ENCODE measurements at places on chromosomes 1 and 21. TPM values are rescaled to one million over a fixed set of nuclear protein-coding genes. Genes with fewer than 3 reads are reported as not detected.

TLCD4 gene
- polyA plus RNA-seq = 14.2 TPM

SUMO3 gene
- 69.2 TPM for polyA plus RNA-seq

RHCE gene
- not detected for polyA plus RNA-seq

CD34 gene
- 0.05 TPM for polyA plus RNA-seq

GRCh38 chr21:27424601-27425000 is 457.7 kb upstream of the ADAMTS5 start:
- no peak for DNase-seq

- DNase-seq = no peak
Measured at GRCh38 chr1:40310983-40311642, 6.0 kb downstream of the COL9A2 start.

DNA sequence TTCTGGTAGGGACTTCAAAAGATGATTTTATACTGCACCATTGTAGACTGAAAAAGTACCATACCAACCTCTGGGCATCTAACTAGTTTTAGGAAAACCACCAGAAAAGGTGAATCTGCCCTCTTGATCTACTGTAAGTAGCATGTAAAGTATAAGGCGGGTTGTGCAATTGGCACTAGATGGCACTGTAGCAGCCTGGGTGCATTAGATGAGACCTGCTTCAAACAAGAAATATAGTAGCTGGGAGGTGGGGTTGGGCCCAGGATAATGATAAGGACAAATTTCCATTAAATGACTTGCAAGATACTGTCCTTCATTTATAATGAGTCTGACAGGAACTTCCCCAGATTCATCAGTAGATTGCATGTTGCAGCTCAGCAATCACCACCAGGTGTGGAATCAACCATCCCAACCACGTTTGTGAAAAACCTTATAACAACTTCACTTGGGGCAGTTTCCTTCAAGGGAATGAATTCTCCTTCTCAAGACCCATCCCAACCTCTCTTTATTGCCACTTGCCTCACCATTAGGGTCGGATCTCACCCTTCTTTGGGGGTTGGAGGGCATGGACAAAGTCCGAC is 37.3 kb upstream of the IL10 start:
- peak; percentile 44 for DNase-seq

GRCh38 chr1:234584926-234585325 is 25.1 kb downstream of the IRF2BP2 start:
- DNase-seq = no peak

GRCh38 chr1:210920716-210921694 is 212.9 kb downstream of the KCNH1 start:
- no peak for DNase-seq

GRCh38 chr1:97088391-97088790 is 366.8 kb downstream of the PTBP2 start:
- no peak for DNase-seq

CASQ1 gene
- not detected for polyA plus RNA-seq

GRCh38 chr1:33408093-33408436 is 22.8 kb downstream of the PHC2 start:
- no peak for DNase-seq

DNA sequence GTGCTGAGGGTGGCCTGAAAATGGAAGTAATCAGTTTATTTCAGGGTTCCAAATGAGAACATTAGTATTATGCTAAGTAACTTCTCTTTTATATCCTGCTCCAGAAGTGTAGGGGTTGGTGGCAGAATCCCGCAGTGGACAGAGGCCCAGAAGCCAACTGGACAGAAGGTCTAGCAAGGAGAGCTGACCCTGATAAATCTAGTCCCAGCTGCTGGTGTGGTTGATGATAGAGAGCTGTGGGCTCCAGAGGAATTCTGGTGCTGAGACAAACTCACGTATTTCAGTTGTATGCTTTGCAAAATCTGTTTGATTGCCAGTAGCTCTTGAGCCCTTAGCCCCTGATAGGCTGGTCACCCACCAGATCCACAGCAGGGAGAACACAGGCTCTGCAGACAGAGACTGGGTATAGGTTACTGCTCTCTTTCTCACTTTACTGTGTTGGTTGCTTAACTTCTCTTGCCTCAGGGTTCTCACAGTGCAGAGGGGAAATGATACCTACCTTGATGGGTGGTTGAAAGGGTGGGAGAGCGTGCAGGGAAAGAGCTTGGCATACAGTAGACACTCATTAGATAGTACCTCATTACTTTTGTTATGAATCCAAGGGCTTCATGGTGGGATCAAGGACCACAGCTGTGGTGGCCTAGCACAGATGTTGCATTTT is 29.6 kb upstream of the CACNA1E start:
- DNase-seq = no peak

DNA sequence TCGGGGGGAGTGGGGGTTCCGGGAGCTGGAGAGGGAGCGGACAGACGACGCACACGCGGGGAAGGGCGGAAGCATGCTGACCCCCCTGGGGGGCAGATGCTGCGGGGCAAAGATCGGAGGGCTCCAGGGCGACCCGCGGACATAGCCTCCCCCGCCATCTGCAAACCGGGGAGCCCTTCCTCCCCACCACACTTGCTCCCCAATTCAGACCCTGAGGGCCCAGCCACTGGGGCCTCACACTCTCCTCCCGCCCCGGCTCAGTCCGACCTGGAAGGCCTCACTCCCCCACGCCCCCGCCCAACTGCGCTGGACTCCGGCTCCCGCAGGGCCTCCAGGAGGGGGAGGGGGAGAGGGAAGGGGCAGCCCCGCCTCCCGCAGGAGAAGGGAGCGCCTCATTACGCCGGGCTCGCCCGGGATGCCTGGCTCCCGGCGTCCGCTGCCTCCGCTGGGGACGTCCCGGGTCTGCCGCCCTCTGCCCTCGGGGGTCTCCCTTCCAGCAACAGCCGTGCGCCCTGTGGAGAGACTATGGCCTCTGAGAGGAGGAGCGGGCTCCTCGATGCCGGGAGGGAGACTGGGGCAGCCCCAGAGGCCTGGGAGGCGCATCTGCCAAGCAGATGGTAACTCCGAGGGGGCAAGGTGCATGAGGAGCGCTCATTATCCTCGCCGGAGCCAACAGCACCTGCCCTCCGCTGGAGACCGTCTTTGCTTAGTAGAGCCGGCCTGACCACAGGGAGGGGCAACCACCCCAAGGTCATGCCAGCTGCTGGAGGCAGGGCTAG is 636 bp upstream of the CAMK2N1 start:
- DNase-seq = peak; percentile 75

DNA sequence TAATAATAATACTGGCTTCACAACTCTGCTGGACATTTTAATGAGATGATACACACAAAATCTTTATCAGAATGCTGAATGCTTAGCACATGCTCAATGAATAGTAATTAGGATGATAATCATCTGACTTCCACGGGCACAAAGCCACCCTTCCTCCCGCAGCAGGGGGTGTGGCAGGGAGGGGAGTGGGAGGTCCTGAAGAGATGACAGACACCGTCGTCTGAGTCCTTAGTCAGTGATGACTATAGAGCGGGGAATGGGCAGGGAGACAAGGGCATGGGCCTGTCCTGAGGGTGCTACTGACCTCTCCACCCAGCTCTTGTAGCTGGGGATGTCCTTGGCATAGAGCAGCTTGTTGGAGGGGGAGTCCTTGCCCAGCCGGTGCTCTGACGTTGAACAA is 117.6 kb upstream of the CD34 start:
- DNase-seq = no peak

GRCh38 chr1:66258404-66259105 is 275.4 kb upstream of the SGIP1 start:
- no peak for DNase-seq

SPRR2G gene
- polyA plus RNA-seq = not detected

SFN gene
- 114 TPM for polyA plus RNA-seq

GRCh38 chr1:94806441-94806871 is 13.7 kb upstream of the SLC44A3 start:
- no peak for DNase-seq

DNA sequence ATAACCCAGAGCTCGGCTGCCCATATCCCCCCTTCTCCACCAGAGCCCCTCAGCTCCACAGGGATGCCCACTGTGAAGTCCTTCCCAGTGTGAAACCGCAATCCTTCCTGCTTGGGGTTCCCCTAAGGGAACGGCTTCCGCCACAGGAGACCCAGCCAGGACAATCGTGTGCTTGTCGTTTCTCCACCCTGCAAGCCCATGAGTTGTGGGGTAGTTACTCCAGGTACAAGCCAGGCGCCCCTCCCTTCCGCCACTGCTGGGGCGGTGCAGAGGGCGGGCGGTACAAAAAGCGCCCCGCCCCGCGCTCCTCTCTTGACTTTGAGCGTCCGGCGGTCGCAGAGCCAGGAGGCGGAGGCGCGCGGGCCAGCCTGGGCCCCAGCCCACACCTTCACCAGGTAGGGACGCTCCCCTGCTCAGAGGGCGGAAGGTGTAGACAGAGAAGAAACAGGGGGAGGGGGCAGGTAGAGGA is at the start of gene TINAGL1:
Gene TINAGL1 (plus strand): TSS at position 315 of the 469 bp plus-strand sequence. CDS start 634 bp downstream, outside the sequence.
- no peak for DNase-seq

GRCh38 chr1:186188004-186188539 is 187.0 kb downstream of the TPR start:
- peak; percentile 73 for DNase-seq

DNA sequence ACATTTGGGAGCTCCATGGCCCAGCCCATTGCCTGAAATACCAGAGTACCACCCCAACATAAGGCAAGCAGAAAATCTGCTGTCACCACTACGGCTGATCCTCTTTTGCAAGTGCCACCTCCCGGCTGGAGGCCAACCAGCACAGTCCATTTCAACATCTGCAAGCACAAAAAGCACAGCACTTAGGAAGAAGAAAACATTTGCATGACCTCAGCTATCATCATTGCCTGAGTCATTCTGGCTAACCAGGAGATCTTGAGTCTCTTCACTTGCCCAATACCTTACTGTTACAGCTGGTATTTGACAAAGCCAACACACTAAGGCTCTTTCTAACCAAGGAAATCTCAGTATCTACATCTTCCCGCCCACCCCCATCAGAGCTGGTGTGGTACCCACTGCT is 55.9 kb downstream of the NEK7 start:
- peak; percentile 6 for DNase-seq

UCHL5 gene
- polyA plus RNA-seq = 53.0 TPM

- no peak for DNase-seq
Measured at GRCh38 chr1:166272851-166273250, 106.0 kb upstream of the FAM78B start.

- DNase-seq = no peak
Measured at GRCh38 chr1:206521127-206521526, 13.8 kb downstream of the RASSF5 start.

DNA sequence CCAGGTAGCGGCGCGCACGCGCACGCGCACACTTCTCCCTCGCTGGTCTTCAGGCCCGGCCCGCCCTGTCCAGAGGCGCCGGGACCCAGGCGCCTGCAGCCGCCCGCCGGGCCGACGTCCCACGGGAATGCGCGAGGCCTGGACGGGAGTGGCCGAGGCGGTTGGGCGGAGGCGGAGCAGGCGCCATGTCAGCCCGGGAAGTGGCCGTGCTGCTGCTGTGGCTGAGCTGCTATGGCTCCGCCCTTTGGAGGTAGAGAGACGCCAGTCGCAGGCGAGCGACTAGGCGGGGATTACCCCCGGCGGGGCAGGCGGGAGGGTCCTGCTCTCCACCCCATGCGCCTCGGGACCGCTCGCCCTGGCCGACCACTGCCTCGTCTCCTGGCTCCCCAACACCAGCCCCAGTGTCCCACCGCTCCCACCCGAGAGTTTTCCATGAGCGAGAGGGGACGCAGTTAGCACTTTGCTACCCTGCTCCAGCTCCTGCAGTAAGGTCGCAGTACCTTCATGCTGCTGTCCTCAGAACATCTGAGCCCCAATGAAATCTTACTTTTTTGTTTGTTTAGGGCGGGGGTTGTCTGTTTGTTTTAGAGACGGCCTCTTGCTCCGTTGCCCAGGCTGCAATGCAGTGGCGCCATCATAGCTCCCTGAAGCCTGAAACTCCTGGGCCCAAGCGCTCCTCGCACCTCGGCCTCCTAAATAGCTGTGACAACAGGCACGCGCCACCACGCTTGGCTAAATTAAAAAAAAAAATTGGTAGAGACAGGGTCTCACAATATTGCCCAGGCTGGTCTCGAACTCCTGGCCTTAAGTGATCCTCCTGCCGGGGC is at the start of gene CATSPERE:
Gene CATSPERE (plus strand): TSS at position 29 of the 827 bp plus-strand sequence. CDS start 157 bp downstream, at position 186.
- peak; percentile 94 for DNase-seq

DNA sequence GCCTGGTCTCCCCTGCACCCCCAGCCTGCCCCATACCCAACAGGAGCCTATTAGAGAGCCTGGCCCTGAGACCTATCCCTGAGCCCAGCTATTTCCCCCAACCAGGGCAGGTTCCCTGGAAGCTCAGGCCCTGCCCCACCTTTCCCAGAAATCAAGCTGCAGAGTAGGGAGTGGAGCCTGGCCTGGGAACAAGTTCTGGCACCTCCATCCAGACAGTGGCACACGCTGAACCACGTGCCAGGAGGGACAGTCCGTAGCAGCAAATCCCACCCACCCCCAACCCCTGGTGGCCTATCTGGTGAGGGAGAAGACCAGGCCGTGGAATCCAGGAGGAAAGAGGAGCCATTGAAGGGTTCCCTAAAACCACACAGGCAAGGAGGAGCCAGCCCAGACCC is 22.6 kb downstream of the TNNT2 start:
- no peak for DNase-seq

DNA sequence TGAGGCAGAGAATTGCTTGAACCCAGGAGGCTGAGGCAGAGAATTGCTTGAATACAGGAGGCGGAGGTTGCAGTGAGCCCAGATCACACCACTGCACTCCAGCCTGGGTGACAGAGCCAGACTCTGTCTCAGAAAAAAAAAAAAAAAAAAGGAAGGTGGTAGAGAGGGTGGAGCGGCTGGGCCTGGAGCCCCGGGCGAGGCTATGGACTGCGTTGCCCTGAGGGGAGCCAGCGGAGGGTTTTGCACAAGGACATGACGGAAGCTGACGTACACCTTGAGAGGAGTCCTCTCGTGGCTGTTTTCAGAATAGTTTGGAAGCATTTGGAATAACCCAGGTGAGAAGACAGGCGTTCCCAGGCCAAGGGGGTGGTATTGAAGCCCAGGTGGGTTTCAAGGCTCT is 6.9 kb upstream of the FBLIM1 start:
- DNase-seq = no peak

DNA sequence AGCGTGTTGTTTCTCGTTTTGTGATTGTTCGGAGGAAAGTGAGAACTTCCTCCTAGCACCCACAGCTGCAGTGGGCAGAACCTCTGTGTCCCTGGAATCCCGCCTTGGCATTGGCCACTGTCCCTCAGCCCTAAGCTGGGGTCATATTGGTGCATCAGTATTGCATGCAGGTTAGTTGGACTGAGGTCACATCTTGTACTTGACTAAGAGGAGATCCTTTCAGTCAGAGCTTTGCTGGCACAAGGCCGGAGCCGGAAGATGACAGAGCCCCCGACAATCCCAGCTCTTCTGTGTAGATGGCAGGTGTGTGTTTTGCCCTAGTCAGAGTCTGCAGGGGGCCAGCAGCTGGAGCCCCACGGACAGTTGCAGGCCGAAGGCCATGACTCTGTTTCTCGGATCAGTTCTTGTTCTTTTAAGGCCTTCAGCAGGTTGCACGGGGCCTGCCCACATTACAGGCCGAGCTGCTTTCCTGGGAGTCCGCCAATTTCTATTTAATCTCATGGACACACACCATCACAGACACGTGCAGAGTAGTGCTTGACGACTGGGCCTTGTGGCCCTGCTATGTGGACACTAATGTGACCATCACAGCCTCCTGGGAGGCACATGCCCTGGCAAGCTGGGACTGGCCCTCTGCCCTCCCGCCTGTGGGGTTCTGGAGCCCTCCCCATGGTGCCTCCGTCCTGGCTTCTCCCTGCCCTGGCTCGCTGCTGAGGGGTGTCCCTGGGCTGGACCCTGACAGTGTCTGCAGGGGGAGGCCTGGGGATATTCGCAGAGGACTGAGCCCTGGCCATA is 14.9 kb downstream of the SNAP47 start:
- no peak for DNase-seq

GRCh38 chr21:46459356-46460112 is 843 bp downstream of the DIP2A start:
- DNase-seq = no peak
